ENCODE measurements at places on chromosomes 11 and 22. TPM values are rescaled to one million over a fixed set of nuclear protein-coding genes. Genes with fewer than 3 reads are reported as not detected.

DLG2 gene
- total RNA-seq = 10.8 TPM

CARNS1 gene
- 5.1 TPM for total RNA-seq

TESMIN gene
- 2.2 TPM for total RNA-seq

SHISAL1 gene
- total RNA-seq = 1.9 TPM

STK33 gene
- total RNA-seq = 0.96 TPM

MS4A12 gene
- not detected for total RNA-seq

BAD gene
- total RNA-seq = 68.4 TPM

OR8D1 gene
- not detected for total RNA-seq

SNX32 gene
- total RNA-seq = 1.3 TPM

CXCR5 gene
- 0.09 TPM for total RNA-seq

MAJIN gene
- not detected for total RNA-seq

HORMAD2 gene
- not detected for total RNA-seq

HBD gene
- not detected for total RNA-seq

BTBD18 gene
- not detected for total RNA-seq

UBQLNL gene
- 1.0 TPM for total RNA-seq

GRCh38 chr11:17519061-17519885, 24.9 kb downstream of the USH1C start:
- no peak for DNase-seq

DNA sequence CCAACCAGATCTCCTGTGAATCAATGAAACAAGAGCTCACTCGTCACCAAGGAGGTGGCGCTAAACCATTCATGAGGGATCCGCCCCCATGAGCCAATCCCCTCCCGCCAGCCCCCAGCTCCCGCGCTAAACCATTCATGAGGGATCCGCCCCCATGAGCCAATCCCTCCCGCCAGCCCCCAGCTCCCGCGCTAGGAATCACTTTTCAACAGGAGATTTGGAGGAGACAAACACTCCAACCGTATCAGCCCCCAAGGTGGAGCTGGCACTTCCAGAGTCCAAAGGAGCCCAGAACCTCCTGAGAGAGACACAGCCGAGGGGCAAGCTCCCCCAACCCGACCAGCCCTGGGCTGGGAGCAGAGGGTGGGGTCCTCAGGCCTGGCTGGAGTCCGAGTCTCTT, 40.9 kb upstream of the PRR5 start:
- no peak for DNase-seq

DNA sequence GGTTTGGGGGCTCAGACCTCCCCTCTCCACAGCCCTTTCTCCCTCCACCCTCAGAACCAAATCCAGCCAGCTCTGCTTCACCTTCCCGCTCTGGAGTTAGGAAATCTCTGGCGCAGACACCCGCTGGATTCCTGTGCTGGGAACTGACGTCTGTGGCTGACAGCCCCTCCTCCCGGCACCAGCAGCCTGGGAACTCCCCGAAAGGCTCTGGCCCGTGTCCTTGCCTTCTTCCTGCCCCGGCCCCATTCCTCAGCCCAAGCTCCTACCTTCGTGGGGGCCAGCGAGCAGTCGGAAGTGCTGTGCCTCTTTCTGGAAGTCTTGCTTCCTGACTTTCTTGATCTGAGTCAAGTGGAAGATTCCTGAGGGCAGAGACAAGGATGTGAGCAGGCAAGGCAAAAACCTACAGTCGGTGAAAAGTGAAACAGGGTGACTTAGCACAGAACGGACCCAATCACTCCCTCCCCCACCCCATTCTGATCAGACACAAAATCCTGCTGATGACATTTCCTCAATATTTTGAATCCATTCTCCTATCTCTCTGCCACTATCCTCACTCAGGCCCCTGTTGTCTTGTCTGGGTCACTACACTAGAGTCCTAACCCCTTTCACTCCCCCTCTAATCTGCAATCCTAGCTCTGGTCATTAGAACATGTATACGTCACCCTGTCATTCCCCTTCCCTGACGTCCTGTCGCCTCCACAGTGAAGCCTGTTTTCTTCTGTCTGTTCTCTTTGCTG, 34.1 kb downstream of the CHRDL2 start:
- peak; percentile 55 for DNase-seq

- DNase-seq = no peak
These were observed 33.5 kb upstream of the BAIAP2L2 start for GRCh38 chr22:38144025-38144405.

- no peak for DNase-seq
These were observed 33.0 kb downstream of the CECR2 start for GRCh38 chr22:17402293-17402692.

- no peak for DNase-seq
These were observed 10.5 kb downstream of the KIAA0930 start for GRCh38 chr22:45230026-45230721.

DNA sequence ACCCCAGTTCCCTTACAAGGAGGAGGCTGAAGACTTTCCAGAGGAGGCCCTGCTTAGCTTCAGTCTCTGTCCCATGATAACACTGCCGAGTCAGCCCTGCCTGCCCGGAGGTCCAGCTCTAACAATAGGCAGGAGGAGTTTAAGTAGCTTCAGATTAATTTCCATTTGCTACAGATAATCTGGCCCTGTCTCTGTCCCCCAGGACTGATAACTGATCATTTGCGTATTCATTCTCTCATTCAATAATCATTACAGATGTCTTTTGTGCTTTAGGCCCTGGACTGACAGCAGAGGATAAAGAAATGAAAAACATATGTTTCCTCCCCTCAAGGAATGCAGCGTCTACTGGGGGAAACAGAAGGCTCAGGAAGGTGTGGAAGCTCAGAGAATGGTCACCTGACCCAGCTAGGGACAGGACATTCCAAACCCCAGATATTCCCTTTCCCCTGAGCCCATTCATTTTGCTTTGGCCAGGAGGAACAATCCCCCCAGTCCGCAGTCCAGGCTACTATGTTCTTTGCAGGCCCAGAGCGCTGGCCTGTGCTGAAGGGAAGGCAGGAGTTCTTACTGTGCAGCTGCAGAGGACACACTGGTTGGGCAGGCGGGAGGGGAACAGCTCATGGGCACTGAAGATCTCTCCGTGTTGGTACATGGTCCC, 20.8 kb downstream of the CHRDL2 start:
- no peak for DNase-seq

DNA sequence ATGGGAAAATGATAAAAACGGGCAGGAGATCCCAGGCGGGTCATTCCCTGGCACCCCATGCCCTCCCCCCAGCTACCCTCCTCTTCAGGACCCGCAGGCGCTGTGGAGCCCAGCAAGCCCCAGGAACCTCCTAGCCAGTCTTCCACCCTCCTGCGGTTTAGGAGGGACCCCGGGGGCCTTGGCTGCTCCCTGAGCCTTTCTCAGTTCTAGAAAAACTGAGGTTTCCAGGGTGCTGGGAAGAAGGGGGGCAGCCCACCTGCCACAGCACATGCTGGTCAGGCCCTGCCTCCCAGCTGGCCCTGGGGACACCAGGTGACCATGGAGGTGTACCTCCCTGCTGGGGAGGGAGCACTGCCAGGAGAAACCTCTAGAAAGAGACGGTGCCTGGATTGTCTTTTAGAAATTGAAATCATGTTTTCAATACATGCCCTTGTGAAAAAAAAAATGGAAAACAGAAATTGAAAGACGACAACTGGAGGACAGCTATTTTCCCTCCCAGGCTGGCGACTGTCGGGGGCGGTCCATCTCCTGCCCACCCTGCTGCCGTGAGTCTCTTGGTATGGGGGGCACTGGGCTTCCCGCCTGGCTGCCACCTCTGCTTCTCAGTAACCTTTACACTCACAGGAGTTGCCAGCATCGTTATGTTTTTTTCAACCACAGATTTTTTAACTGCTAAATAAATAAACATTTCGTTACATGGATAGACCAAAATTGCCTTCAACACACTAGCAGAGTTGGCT, 398.5 kb downstream of the TBC1D22A start:
- DNase-seq = no peak

- DNase-seq = no peak
These were observed 17.7 kb downstream of the CYTH4 start for GRCh38 chr22:37299969-37300509.

DNA sequence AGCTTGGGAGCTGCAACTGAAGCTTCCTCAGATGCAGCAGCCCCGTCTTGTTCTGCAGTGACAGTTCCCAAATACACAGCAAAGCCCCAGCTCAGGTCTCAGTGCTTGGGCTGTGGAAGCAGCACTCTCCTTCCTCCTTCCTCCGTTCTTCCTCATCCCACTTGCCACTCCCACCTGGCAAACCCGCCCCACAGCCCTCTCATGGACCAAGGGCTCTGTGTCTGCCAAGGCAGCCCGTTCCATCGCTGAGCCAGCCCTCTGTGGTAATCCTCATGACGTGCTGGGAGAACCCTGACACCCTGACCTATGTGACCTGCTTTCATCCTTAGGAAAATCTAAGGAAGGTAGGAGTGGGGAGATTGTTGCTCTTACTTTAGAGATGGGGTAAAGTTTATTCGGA, 157.0 kb downstream of the DSCAML1 start:
- no peak for DNase-seq

DNA sequence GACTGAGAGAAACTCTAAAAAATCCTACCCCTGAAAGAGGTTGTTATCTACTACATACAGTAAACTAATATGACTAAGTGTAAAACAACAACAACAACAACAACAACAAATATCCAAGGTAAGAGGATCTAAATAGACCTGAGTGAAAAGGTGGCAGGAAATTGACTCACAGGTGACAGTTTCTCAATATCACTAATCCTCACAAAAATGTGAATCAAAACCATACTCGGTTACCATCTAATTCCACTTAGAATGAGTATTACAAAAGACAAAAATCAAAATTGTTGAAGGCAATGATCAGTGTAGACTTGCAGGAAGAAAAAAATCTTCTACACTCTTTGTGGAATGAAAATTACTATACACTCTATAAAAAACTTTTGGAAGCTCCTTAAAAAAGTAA, 17.5 kb downstream of the RGL4 start:
- DNase-seq = no peak

DNA sequence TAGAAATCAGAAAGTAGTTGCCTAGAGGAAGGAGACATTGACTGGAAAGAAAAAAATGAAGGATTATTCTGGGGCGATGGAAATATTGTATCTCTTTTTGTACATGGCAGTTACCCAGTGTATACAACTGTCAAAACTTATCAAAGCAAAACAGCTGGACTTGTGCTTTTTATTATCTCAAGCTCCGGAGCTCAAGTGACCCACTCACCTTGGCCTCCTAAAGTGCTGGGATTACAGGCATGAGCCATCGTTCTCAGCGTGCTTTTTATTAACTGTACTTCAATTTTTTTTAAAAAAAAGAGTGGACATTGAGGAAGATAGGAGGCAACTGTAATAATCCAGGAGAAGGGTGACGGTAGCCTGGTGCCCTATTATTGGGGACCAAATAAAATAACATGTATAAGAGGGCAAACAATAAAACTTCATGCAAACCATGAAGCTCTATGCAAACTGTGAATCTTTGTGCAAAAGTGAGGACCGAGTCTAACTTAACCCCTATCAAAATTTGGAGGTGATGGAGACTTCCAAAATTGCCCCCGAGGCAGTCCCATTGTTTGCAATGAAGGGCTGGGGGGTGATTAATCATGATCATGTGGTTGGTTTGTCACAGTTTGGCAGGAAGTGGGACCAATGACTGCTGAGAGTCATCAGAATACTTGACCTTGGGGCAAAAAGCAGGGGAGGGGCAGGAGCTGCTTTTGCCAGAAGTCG, 23.5 kb downstream of the FZD4 start:
- DNase-seq = no peak

- no peak for DNase-seq
These were observed 93.7 kb downstream of the STIM1 start for GRCh38 chr11:3949125-3949524.

GRCh38 chr22:38315823-38316363, 1.3 kb downstream of the CSNK1E start:
- no peak for DNase-seq

GRCh38 chr11:45934580-45935318, 12.3 kb downstream of the LARGE2 start:
- no peak for DNase-seq

- DNase-seq = no peak
These were observed 1025.2 kb downstream of the TBC1D22A start for GRCh38 chr22:47787501-47788227.

GRCh38 chr11:101442171-101442570, 141.6 kb downstream of the TRPC6 start:
- DNase-seq = no peak

DNA sequence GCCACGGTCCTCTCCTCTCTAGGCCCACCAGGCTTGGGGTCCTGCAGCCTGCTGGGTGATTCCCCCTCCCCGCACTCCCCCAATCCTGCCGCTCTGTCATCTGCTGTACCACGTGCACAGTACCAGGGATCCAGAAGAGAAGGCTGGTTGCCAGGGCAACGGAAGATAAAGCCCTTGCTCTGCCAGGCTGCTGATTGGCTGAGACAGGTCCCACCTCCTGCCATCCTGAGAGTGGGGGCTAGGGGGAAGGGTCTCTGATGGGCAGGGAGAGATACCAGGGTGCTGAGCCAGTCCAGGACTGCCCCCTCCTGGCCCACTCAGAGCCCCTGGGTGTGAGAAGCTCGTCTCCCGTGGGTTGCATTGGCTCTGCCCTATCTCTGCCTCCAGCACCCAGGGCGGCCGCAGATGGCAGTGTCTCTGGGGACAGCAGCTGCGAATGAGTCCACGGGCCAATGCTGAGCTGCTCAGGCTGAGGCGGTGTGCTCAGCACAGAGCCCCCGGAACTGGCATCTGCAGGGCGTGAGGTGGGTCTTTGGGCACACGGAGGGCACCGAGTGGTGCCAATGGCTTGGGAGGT, at the start of gene SMIM45:
TSS of gene SMIM45 (plus strand) at position 253 of the 577 bp plus-strand sequence.
- no peak for DNase-seq

GRCh38 chr11:43547889-43548381, 132.6 kb upstream of the HSD17B12 start:
- no peak for DNase-seq

DNA sequence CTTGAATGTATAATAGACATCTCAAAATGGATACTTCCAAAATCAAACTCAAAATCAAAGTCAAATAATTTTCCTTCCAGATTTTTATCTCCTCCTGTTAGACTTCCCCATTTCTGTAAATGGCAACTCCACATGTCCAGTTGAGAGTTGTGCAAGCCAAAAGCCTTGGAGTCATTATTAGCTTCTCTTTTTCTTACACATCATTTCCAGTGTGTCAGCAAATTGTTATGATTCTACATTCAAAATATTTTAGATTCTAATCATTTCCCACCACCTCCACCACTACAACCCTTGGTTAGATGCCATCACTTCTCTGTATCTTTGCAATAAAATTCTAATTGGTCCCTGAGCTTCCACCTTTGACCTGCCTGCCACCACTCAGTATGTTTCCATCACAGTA, 155.7 kb downstream of the CNTN5 start:
- no peak for DNase-seq

DNA sequence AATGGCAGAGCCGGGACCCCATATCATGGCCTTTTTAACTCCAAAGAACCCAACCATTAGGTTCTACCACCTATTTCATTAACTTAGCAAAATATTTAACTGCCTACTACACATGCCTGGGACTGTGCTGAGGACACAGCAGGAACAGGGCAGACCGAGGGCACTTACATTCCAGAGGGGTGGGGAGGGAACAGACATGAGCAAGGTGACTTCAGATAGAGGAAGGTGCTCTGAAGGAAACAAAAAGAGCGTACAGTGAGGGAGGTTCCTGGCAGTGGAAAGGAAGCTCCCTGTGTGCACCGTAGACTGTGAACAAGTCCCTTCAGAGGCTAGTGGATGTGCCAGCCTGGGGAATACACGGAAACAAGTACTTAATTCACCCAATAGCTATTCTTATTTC, 82.8 kb downstream of the NAT10 start:
- DNase-seq = no peak

DNA sequence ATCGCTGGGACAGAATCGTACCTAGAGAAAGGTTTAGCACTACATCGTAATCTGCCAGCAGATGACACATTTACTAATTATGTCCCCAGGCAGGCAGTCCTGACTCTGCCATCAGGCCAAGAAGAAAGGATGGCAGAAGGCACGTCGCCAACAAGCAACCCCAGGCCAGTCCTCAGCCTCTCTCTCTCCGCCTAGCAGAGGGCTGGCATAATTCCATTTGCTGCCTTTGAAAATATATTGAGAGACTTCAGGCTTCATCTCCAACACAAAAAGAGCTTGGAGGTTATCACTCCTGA, 1517.0 kb downstream of the TBC1D22A start:
- DNase-seq = no peak
